T-helper 9 cell (primary cell): ENCODE measurements at places on chromosomes 12 and 14.

DNA sequence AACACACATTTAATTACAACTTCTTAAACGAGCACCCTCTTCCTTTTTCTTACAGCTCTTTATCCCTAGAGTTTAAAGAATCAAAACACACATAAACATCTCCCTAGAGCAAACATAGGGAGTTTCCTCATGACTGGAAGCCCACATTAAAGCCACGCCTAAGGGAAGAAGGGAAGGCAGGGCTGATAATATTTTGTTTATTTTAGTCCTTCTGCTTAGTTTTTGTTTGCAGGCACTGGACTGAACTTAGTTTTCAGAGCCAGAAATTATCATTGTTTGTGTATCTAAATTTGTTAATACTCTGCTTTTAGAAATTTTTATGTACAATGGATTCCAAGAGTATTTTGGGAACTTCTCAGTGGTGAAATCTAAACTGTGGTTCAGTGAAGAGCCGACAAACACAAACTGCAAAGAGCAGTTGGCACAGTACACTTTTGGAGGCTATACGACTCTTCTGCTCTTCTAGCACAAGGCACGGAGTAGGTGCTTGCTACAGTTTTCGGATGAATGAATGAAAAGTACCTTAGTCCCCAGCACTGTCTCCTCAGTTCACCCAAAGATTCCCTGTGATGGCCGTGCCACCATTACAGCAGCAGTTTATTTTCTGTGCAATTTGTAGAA, 17.6 kb upstream of the AMIGO2 start:
- DNase-seq: no peak

- no peak for DNase-seq
Observed at GRCh38 chr14:54646626-54647025, 79.7 kb downstream of the SAMD4A start.

DNA sequence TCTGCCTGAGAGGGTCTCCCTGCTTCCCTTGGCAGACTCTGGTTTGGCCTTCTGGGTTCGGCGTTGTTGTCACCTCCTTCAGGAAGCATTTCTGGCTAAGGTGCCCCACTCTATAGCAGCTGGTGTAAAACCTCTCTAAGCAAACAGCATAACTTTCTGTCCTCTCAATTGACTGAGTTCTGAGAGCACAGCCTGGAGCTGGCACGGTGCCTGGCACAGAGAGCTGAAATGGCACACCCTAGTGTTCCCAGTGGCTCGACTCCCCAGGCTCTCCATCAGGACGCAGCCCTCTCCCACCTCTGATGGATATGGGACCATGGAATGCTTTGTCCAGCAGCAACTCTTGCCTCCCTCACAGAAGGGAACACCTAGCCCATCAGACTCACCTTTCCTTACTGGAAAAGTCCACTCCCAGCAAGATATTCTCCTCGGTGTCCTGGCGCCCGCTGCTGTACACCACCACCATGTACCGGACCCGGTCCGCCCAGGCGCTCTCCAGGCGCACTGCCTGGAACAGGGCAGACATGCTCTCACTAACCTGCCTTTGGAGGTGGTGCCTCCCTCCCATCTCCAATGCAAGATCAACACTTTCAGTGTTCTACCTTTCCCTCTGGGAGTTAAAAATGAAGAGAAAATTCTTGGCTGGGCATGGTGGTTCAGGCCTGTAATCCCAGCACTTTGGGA, 40.6 kb downstream of the SSH1 start:
- no peak for DNase-seq

DNA sequence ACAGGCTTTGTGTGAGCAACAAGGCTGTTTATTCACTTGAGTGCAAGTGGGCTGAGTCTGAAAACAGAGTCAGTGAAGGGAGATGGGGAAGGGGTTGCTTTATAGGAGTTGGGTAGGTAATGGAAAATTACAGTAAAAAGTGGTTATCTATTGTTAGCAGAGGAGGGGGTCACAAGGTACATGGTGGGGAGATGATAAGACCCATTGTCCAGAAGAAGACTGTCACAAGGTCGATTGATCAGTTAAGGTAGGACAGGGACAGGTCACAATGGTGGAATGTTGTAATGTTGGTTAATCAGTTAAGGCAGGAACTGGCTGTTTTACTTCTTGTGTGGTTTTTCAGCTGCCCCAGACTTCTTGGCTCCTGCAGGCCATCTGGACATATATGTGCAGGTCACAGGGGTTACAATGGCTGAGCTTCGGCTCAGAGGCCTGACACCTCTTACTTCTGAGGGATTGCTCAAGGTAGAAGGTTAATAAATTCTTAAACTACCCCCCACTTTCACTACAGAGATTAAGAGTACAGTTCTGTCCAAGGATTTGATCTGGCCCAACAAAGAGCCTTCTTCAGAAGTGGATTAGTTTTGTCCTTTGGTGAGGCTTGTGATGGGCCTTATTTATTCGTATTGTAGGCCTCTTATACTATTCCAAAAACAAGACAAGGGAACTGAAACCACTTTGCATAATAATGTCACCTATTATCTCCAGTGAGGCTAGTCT, 13.8 kb upstream of the DHRS4 start:
- no peak for DNase-seq

GRCh38 chr14:55772486-55772885, 192.5 kb downstream of the KTN1 start:
- DNase-seq: no peak

GRCh38 chr14:91246051-91246852, 1.7 kb upstream of the GPR68 start:
- peak; percentile 65 for DNase-seq

GRCh38 chr14:92185559-92185958, 63.8 kb downstream of the CPSF2 start:
- DNase-seq: no peak

- peak; percentile 6 for DNase-seq
Observed at GRCh38 chr12:3077572-3078081, 448 bp downstream of the TSPAN9 start.

DNA sequence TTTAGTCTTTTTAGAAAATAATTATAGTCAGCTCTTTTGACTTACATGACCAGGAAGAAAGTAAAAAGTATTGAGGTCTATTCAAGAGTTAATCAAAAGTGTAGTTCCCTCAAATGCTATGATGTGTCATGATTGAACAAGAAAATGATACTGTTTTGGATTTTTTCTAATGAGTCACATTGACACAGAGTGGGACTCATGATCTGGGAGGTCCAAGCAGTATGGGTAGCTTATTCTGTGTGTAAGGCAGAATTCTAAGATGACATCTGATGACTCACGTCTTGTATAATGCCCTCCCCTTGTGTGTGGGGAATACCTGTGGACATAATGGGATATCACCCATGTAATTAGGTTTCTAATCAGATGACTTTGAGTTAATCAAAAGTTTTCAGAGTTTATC, 178.1 kb upstream of the DDHD1 start:
- no peak for DNase-seq

- no peak for DNase-seq
Observed at GRCh38 chr12:46960681-46961080, 118.7 kb upstream of the PCED1B start.

DNA sequence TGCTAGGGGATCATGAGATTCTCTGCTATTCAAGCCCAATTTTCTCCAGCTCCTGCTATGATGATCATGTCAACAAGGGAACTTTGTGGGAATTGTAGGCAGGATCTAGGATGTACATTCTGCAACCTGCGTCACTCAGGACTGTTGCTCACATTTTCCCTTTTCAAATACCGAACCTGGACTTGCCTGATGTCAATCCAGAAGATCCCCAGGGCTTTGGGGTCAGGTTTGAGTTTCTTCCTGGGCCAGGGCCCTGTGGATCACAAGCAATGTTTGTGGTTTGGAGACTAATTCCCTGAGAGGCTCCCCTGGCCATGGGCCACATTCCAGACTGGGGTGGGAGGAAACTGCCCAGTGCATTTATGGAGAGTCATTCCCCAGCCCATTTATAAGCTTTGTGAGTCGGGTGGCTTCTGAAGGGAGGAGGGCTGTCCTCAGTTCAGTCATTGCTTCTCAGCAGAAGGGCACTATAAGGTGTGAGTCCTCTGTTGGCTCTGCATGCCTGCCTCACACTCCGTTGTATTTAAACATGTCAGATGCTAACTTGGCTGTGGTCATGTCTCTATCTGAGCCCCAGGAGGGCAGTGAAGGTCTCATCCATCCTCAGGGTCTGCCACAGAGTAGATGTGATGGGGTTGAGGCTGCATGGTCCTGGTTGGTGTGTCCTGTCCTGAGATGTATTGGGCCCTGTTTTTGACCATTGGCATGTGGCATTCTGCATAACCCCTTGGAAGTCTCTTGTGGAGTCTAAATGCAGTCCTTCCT, 6.5 kb downstream of the KRT86 start:
- no peak for DNase-seq

DNA sequence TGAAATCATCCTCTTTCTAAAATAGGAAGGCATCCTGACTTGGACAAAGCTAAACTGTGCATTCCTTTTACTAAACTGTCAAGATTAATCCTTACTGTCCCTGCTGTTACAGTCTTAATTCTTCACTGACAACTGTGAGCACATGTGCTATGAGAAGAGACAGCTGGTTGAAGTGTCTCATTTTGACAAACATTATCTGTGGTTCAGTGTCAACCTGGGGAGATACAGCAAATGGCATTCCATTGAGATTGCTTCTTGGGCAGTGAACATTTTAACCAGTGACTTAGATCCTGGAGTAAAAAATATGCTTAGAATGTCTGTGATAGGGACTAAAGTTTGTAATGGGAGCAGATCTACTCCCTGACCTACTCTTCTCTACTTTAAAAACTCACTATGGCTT, 552.6 kb upstream of the ATP2B1 start:
- no peak for DNase-seq

DNA sequence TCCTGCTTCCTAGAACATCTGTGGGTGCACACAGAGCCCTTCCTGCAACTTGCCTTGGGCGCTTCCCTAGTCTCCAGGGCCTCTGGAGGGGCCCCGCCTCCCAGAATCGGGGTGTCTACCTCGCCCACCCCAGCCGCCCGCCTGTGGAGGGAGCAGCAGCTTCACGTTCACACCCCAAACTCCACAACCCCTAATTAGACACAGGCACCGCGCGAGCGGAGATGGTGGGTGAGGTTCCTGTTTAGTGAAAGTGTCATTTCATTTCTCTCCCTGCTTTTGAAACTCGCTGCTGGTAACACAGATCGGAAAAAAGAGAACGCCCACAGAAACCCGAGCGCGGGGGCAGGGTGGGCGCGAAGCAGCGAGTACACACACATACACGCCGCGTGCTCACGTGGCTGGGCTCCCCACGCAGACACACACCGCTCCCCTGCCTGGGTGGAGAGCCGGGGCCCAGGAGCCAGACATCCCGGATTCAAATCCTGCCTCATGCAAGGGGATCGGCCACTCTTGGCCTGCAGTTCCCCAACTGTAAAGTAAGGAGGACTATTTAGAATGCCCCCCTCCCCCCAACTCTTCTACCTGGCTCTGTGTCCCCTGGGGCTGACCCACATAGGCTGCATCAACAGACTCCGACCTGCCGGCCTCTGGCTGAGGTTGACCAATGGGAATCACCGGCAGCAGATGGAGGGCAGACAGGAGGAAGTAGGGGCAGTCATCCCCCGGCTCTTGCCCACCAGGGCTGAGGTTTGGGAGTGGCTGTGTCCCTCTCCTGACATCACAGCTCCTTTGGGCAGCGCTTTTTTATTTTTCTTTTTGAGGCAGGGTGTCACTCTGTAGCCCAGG, 79.2 kb upstream of the NCOR2 start:
- no peak for DNase-seq

DNA sequence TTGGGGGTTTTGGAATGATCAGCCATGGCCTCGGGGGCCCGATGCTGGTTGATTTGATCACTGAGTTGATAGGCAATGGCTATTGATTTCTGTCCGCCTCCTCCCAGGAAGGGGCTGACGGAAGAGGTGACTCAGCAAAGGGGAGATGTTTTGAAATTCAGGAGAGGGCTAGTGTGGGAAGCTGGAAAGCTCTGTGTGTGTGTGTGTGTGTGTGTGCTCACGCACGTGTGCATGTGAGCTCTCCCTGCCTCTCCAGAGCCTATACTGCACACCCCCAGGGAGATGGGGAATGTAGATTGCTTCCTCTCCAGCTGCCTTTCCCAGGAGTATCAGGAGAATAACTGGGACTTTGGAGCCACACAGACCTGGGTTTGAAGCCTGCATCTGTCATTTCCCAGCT, 184.9 kb upstream of the MYL2 start:
- DNase-seq: no peak
